ENCODE measurements at places on chromosomes 1 and 21.

GRCh38 chr1:212987702-212988322, 27.9 kb downstream of the ANGEL2 start:
- DNase-seq: no peak

- no peak for DNase-seq
Measured at GRCh38 chr1:245651093-245651492, 496.3 kb downstream of the KIF26B start.

DNA sequence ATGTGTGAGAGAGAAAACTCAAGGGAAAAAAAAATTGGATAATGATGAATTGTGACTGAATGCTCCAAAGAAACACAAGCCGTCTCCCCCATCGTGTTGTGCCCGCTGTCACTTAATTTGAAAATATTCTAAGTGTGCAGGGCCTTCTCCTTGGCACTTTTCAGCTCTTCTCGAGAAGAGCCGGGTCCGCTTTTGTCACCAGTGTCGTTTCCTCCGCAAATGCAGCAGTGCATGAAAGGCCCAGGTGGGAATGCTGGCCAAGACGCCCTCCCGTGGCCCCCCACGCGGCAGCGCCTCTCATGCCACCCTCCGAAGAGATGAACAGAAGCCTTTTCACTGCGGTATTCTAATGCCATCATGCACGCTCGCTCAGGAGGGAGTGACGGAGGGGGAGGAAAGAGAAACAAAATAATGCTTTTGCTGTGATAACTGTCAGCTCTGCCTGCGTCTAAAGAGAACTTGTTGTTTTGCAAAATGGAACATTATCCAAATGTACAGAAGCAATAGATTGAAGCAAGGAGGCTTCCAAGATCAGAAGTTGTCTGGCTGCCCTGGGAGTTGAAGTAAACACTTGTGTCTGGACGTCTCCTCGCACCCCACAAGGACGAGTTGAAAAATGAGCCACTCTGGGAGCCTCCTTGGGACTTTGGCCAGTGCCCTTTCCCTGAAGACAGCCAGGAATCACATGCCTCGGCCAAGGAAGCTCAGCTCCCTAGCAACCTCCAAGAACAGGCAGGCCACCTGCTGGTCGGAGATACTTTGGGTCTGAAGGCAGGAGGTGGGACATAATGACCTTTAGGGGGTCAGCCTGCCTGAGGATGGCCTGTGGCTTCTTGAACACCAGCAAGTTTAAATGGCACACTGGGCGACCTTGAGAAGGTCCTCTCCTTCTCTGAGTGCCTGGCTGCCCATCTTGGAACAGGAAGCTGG, 166.1 kb upstream of the ZC3H12A start:
- no peak for DNase-seq

GRCh38 chr1:115320377-115320776, 17.7 kb downstream of the NGF start:
- DNase-seq: no peak

GRCh38 chr1:154712166-154712810, 104.3 kb upstream of the ADAR start:
- no peak for DNase-seq

DNA sequence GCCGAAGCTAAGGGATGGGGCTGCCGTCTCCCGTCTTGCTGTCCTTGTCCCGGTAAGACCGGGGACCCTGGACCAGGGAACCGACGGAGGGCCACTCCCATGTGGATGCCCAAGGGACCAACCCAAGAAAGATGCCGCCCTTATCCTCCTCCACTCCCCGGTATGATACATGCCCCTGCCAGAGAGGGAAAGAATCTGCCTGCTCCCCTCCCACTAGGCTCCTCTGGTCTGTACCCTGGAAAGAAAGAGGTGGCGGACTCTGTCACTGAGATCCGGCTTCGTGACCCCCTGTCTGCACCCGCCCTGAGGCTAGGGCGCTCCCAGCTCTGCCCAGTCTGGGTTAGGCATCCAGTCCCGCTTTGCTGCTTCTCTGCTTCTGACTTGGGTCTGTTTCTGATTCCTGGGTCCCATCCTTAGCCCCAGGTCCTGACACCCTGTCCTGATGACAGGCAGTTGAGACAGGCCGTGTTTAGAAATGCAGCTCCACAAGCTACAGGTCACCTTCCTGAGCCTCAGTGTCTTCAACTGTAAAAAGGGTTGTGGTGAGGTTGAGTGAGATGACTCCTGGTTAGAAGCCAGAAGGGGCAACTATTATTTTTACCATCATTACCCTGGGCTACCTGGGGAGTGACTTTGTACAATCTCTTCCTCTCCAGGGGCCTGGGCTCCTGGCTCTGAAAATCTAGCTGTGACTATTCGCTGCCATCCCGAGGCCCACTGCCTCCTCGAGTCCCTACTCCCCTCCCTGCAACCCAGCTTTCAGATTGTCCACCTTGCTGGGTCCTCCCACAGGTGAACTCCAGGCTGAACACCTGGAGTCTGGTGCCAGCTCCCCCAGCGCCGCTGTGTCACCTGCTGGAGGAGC, 3.7 kb downstream of the MATN1 start:
- DNase-seq: no peak

- DNase-seq: no peak
Measured at GRCh38 chr1:76292418-76293184, 218.1 kb downstream of the ST6GALNAC3 start.

GRCh38 chr1:31703431-31704270, at the start of gene COL16A1:
TSS of gene COL16A1 (minus strand) at chr1:31704017. CDS start at chr1:31702193, 1,824 bp downstream.
- DNase-seq: no peak

GRCh38 chr21:26572702-26573381, at the start of gene CYYR1:
TSS of gene CYYR1 (minus strand) at chr21:26573286. CDS start at chr21:26572940, 346 bp downstream.
- peak; percentile 48 for DNase-seq

DNA sequence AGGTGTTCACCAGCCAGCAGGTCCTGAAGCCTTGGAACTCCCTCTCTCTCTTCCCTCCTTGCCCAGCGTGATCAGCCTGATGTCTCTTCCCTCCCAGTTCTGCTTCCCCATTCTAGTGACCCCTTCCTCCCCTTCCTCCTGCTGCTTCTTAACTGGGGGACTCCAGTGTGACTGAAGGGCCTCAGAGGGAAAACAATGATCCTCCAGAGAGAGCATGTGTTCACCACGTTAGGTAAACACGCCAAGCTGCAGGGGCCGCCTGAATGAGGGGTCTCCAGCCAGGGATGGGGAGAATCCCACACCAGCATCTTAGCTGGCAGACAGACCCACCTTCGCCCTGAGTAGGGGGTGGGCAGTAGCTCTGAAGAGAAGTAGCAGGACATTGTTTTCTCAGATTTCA, 124.8 kb downstream of the TMEM53 start:
- DNase-seq: no peak

DNA sequence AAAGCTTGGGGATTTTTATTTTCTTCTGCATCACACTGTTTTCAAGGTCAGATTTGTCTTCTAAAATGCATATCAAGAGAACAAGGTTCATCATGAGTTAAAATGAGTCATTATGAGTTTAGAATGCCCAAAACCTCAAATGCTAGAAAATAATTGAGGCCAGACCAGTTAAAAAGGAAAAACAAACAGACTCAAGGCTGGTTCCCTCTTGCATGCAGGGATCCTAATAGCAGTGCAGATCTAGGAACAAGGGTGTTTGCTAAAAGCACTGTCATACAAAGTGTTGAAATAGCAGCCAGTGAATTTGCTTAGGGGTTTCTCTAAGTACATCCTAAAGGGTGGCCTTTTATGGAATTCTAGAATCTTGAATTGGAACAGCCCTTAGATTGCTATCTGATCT, 15.3 kb downstream of the BEND5 start:
- no peak for DNase-seq

DNA sequence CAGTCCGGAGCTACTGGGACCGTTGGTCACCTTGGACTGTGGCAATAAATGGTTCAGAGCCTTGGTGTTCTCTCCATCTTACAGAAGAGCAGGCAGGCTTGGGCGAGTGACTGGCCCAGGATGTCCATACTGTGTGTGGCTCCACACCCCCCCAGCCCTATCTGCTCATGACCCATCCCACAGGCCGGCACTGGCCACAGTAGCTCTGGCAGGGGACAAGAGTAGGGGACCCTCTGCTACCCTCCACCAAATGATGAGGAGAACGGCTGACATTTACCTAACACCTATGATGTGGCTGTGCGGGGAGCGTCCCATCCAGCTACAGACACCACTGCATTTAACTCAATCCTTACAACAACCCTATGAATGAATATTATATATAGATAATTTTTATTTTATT, 13.3 kb downstream of the LDLRAD2 start:
- no peak for DNase-seq

- DNase-seq: no peak
Measured at GRCh38 chr21:14522736-14523135, 23.4 kb downstream of the SAMSN1 start.

DNA sequence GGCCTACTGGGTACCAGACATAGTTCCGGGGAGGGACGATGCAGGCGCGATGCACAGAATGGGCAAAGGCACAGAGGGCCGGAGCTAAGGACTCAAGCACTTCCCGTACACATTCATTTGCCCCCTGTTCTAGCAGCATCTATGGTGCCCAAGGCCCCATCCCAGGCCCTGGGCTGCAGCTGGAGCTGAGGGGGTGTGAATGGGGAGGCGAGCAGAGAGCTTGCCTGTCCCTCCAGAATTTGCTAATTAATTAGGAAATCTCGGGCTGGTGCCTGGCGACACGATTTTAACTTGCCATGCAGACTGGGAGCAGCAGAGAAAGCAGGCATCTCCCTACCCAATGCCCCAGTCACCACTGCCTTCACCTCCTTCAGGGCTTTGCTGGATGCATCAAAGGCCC, 35.9 kb downstream of the EPHA2 start:
- no peak for DNase-seq

- no peak for DNase-seq
Measured at GRCh38 chr1:186307445-186307844, 67.6 kb downstream of the TPR start.

GRCh38 chr1:223515926-223516325, 122.7 kb downstream of the CCDC185 start:
- DNase-seq: no peak

- no peak for DNase-seq
Measured at GRCh38 chr21:41742073-41742875, 24.6 kb downstream of the RIPK4 start.

- DNase-seq: no peak
Measured at GRCh38 chr1:235244974-235245592, 82.9 kb downstream of the ARID4B start.

All from lower lobe of right lung (tissue), 2 donors.